ENCODE measurements at places on chromosomes 2 and 18. TPM values are rescaled to one million over a fixed set of nuclear protein-coding genes. Genes with fewer than 3 reads are reported as not detected.
A peak's percentile ranks its signal among the peaks of the same experiment; 100 is the strongest.

DNA sequence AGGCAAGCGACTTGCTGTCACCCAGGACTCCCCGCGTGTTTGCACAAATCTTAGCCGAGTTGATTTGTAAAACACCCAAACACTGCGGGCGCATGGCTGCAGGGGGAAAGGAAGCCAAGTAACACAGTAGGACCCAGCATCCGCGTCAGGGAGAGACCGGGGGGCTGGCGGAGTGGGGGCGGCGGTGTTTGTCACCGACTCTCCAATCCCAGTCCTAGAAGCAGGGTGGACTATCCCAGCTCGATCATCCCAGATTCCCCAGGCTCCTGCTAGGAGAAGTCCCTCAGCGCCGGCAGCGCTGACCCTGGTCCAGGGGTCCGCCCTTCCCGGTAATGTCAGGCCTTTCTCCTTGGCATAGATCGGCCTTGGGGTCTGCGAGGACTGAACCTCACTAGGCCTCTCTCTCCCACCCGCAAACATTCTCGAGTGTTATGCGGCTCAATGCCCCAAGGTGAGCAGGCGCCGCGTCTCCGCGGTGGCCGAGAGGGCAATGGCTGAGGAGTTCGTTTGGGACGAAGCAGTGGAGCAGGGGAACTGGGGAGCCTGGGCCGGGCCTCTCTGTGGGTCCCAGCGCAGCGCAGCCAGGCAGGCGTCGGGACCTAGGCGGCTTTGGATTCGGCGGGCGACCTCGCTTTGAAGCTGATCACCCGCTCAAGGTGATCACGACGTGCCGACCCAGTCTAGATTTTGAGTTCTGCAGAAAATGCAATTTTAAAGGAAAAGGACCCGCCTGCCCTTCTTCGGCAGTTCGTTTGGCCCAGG, 1.5 kb upstream of the GDF7 start:
- no peak for DNase-seq

DNA sequence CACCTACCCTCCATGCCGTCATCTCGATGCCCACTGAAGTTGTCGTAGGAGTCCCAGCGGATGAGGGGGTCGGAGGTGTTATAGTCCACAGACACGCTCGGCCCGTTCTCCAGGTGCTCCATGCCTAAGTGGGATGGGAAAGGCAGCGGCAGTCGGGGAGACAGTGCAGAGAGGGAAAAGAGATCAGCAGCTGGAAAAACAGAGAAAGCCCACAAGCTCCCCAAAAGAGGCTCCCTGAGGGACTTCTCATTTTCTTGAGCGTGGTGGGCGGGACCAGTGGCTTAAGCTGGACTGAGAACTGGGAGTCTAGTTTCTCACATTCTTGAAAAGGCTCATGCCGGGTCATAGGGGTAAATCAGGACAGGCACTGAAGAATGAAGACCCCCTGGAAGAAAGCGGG, 121.9 kb downstream of the TNS1 start:
- DNase-seq: peak; percentile 61

GRCh38 chr2:108154366-108155061, 85.3 kb upstream of the SULT1C3 start:
- no peak for DNase-seq

- no peak for DNase-seq
These were observed 213.0 kb downstream of the TNS1 start for GRCh38 chr2:217789736-217790181.

The REG3G gene
- not detected for total RNA-seq

The SERPINB5 gene
- total RNA-seq: not detected

The NXPH2 gene
- total RNA-seq: not detected

The HJURP gene
- 0.44 TPM for total RNA-seq

Measured in heart left ventricle (tissue), 16 donors.